HuH-7 (cell line): ENCODE measurements at places on chromosomes 7 and 10.

- DNase-seq, result no peak
Observed at GRCh38 chr10:3738855-3739350, 46.1 kb downstream of the KLF6 start.

- no peak for DNase-seq
Observed at GRCh38 chr10:77504873-77505257, 132.7 kb downstream of the KCNMA1 start.

GRCh38 chr7:130654850-130655249, 13.7 kb downstream of the COPG2 start:
- DNase-seq, result no peak

DNA sequence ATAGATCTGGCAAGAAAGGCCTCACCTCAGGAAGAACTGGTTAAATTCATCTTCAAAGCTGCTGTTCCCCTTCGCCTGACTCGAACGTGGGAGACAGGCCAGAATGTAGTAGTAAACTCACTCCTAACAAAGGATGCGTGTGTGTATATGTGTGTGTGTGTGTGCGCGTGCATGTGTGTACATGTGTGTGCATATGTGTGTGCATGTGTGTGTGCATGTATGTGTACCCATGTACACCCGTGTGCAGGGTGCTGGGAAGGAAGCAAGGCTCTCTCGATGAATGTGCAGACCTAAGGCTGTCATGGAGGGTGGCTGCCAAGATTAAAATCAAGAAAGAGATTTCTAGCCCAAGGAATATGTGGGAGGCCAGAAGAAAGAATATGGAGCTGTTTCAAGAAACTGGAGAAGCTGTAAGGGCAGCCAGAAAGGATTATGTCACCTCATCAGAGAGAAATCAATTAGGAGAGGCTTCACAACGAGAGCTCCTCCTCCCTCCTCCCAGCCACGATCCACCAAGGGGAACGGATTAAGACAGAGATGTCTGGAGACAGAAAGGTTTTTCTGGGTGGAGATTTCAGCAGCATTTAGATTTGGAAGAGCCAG, 34.0 kb upstream of the LBX1 start:
- DNase-seq, result no peak

- DNase-seq, result no peak
Observed at GRCh38 chr7:130377178-130377577, 3.1 kb upstream of the CPA1 start.
